ENCODE measurements at places on chromosomes 3 and 15. TPM values are rescaled to one million over a fixed set of nuclear protein-coding genes. Genes with fewer than 3 reads are reported as not detected.

Gene IRAK2
- total RNA-seq: 61.1 TPM

Gene CEP152
- total RNA-seq: 1.6 TPM

Gene CX3CR1
- total RNA-seq: not detected

Gene UBA7
- 24.9 TPM for total RNA-seq

Gene GRK7
- not detected for total RNA-seq

Gene GHSR
- not detected for total RNA-seq

Gene RASGRF1
- total RNA-seq: 0.98 TPM

Gene PLAAT1
- 0.09 TPM for total RNA-seq

Measured in dermis lymphatic vessel endothelial cell (primary cell).